ENCODE measurements at places on chromosomes 12 and 14. TPM values are rescaled to one million over a fixed set of nuclear protein-coding genes. Genes with fewer than 3 reads are reported as not detected.

AKAP3 gene
- 0.10 TPM for total RNA-seq

POTEM gene
- total RNA-seq: 0.10 TPM

DNA sequence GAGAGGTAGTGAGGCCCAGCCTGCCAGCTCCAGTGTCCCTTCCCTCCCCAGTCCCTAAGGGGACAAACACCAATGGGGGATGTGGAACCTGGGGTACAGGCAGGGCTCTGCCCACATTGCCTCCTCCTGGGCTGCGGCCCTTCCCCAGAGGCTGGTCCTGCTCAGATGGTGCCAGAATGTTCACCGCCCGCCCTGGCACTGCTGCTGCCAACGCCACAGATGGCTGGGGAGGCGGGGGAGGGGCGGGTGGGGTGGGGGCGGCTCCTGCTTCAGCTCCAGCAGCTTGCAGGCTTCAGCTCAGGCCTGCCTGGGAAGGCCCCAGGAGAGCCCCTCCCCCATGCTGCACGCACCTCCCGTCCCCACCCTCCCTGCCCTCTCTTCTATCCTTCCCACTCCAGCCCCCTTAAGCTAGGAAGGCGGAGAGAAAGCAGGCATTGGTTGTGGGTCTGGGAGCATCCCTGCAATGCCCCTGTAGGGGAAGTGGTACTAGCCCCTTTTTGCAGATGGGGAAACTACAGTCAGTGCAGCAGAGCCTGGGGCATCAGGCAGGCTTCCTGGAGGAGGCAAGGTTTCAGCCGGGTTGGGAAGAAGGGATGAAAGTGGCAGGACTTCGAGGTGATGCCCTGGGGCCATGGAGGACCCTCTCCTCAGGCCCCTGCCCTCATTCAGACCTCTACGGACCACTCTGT is 2.0 kb upstream of the BEGAIN start:
- no peak for DNase-seq

DNA sequence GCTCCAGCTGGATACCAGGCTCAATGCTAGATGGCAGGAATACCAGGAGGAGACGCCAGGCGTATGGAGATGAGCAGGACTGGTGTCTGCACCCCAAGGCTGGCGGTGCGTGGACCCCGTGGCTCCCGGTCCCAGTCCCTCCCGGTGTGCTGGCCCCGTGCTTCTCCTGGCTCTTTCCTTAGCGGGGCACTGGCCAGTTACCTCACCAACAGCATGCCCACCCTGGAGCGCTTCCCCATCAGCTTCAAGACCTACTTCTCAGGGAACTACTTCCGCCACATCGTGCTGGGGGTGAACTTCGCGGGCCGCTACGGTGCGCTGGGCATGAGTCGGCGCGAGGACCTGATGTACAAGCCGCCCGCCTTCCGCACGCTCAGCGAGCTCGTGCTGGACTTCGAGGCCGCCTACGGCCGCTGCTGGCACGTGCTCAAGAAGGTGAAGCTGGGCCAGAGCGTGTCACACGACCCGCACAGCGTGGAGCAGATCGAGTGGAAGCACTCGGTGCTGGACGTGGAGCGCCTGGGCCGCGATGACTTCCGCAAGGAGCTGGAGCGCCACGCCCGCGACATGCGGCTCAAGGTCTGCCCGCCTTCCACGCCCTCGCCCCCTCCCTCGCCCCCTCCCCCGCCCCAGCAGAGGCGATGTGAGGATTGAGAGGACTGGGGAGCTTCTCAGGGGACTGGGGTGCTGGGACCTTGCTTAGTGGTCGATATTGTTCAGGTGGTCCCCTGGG is 14.6 kb downstream of the VASH1 start:
- DNase-seq: no peak

All from HT-29 (cell line).